ENCODE measurements at places on chromosomes 5 and 9.

DNA sequence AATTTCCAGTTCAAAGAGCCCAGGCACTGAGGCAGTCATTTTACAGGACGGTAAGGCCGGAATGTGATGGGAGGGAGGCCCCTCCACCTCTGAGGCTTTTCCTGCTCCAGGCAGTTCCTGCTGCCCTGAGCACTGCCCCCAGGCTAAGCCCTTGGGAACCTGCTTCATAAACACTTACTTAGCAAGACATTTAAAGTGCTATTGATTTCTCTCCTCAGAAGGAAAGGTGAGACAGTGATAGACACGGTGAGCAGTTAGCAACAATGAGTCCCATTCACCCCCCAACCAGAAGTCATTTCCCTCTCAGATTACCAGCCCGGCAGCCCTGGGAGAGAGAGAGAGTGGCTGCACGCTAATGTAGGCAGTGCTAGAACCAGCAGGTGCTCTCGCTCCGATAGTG lies 462.5 kb downstream of the SPOCK1 start:
- DNase-seq = no peak

DNA sequence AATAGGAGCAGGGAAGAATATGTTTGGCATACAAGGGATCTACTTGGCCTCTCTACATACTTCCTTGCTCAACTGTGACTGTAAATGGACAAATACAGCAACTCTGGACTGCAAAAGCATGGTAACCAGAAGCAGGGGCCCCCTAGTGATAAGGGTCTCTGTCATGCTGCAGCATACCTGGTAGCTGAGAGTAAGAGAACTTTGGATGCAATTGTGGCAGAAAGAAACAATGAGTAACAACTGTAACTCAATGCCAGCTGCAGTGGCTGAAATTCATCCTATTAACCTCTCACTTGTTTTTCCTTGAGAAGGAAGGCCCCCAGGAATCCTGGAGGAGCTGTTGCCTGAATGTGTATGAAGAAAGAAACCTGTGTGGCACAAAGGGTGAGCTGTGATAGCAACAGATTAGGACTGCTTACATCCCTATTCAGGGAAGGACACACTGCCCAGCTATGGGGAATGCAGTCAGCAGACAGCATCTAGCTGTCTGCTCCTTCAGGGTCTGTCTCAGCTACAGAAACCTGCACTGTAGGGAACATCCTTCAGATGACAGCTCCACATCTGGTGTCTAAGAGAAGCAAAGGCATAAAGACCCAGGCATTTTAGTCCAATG lies 468.1 kb upstream of the ACTBL2 start:
- no peak for DNase-seq

- no peak for DNase-seq
Measured at GRCh38 chr5:71663191-71663969, 55.7 kb upstream of the CARTPT start.

GRCh38 chr5:27701931-27702903 lies 663.8 kb upstream of the CDH9 start:
- DNase-seq = no peak

DNA sequence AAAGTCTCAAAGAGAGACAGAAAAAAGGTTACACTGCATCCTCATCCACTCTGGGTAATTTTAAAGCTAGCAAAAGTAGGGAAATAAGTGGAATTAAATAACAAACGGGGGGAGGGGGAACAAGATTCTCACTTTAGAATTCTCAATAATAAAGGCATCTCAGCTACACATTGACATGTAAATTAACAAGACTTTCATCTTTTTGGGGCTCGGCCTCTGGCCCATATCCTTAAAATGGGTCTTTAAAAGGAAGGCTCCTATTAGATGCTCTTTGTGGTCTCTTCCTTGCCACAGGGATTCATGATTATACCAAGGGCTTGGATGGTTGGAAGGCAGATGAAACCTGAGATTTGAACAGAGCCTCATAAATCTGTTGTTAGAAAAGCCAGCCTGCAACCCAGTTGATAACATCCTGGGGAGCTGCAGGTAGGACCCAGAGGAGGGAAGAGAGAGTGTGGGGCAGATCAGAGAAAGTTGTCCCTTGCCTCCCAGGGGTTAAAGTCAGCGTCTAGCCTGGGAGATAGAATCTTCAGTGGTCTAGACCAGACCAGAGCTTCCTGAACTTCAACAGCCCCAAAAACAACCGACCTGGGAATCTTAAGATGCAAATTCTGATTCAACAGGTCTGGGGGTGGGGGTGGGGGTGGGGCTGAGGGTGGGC lies 135.9 kb downstream of the GCNT1 start:
- no peak for DNase-seq

GRCh38 chr9:72454871-72455491 lies 66.4 kb upstream of the TMC1 start:
- no peak for DNase-seq

GRCh38 chr9:20253635-20254034 lies 368.7 kb downstream of the MLLT3 start:
- no peak for DNase-seq

GRCh38 chr5:3827624-3828023 lies 232.0 kb downstream of the IRX1 start:
- no peak for DNase-seq

GRCh38 chr5:59169081-59169767 lies 586.3 kb downstream of the RAB3C start:
- no peak for DNase-seq

- no peak for DNase-seq
Measured at GRCh38 chr5:52760695-52761366, 26.9 kb upstream of the ITGA1 start.

DNA sequence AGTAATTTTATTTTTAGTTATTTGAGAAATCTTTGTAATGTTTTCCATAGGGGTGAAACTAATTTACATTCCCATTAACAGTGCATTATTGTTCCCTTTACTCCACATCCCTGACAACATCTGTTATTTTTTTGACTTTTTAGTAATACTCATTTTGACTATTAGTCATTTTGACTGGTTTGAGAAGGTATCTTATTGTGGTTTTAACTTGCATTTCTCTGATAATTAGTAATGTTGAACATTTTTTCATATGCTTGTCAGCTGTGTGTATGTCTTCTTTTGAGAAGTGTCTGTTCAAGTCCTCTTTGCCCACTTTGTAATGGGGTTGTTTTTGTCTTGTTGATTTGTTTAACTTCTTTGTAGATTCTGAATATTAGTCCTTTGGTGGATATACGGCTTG lies 27.5 kb downstream of the CCDC152 start:
- no peak for DNase-seq

All from SIG-M5 (cell line).